ENCODE measurements at places on chromosomes 11 and 22.

DNA sequence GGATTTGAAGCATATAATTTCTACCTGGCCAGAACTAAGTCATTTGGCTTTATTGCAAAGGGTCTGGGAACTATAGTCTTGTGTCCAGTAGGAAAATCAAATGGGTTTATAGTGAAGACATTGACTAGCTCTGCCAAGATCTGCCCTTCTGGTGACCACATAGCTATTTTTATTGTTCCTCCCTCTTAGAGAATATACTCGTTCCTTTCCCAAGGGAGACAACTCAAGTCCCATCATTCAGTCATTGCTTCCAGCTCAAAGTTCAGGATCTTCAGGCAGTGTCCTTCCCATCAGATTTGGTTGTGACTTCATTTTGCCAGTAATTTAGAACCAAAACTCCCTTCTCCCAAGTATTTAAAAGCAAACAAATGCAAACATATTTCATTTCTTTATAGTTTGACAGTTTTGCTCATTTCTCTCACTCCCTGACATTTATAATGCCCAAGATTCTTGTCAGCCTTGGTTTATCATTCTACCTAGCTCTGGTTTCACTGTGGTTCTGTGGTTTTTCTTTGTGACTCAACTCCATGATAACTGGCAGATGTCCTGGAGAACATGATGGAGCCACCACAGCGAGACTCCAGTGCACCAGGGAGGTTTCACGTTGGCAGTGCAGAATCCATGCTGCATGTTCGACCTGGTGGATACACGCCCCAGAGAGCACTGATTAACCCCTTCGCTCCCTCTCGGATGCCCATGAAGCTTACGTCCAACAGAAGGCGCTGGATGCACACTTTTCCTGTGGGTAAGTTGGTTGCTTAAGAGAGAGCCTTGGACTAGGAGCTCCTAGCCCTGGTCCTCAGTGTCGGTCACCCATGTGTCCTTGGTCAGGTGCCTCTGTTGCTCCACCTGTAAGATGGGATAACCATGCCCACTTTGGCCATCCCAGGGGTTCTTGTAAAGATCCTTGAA lies 64.9 kb downstream of the DEPDC5 start:
- DNase-seq: no peak

- no peak for DNase-seq
Observed at GRCh38 chr22:28873183-28873963, 10.0 kb upstream of the ZNRF3 start.

DNA sequence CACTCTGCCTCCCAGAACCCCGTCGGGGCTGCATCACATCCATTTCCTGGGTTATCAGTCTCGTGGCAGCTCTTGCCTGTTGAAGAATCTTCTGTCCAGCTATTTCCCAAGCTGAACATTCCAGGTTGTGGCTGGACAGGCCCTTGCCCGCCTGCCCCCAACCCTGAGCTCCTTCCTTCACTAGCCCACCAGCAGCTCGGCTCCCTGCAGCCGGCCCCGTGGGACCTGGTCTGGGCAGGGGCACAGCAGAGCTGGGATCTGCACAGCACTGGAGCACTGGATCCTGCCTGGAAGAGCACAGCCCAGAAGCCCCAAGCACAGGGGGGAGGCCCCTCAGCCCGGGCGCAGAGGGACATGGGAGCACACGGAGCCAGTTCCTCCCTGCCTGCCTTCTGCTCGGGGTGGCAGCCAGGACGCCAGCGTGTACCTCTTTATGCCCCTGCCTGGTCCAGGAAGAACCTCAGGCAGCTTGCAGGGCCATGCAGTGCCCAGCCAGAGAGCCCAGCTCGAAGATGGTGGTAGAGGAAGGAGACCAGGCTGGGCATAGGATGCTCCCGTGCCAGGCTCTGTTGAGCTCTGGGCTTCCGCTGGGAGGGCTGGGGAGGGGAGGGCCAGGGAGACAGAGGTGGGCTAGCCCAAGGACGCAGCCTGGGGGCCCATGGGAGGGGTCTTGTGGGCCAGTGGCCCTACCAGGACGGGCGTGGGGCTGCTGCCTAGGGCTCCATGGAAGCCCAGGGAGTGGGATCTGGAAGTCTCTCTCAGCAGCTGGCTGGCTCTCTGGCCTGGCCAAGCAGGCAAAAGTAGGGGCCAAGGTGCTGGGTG lies 16.6 kb upstream of the GNB1L start:
- no peak for DNase-seq

- no peak for DNase-seq
Observed at GRCh38 chr11:93545566-93545965, 2.4 kb upstream of the SMCO4 start.

GRCh38 chr11:66337103-66337899 lies 1.1 kb upstream of the RIN1 start:
- no peak for DNase-seq

GRCh38 chr11:86704710-86705109 lies 32.3 kb upstream of the ME3 start:
- DNase-seq: no peak

DNA sequence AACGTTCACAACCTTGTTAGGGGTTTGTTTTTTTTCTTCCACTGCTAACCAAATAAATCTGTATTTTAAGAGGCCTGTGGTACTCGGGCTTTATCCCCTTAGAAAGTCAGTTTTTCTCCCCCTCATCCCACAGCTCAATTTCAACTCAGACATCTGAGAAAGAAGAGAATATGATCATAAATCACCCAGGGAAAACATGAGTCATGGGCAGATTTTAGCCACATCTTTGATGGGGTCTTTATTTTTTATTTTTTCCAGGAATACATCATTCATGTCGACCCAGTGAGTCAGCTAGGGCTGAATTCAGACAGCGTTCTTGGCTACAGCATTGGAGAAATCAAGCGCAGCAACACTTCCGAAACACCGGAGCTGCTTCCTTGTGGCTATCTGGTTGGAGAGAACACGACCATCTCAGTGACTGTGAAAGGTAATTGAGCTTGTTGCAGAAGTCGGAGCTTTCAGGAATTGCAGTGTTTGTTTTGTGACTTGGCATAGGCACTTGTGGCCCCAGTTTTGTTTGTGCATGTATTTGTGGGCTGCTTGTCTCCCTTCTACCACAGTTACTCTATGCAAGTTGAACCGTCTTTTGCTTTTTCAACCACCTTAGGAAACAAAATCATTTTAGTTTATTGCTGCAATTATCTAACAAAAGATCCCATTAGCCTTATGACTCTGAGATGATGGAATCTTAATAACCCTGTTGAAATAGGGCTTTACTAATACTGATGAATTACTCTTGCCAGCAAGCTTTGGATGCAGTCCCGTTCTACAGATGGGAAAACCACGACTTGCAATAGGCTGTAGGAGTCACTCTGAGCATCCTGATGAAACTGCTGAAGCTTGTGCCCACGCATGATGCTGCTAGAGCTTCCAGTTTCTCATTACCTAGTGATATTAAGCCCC lies 62.7 kb downstream of the DBX1 start:
- no peak for DNase-seq

DNA sequence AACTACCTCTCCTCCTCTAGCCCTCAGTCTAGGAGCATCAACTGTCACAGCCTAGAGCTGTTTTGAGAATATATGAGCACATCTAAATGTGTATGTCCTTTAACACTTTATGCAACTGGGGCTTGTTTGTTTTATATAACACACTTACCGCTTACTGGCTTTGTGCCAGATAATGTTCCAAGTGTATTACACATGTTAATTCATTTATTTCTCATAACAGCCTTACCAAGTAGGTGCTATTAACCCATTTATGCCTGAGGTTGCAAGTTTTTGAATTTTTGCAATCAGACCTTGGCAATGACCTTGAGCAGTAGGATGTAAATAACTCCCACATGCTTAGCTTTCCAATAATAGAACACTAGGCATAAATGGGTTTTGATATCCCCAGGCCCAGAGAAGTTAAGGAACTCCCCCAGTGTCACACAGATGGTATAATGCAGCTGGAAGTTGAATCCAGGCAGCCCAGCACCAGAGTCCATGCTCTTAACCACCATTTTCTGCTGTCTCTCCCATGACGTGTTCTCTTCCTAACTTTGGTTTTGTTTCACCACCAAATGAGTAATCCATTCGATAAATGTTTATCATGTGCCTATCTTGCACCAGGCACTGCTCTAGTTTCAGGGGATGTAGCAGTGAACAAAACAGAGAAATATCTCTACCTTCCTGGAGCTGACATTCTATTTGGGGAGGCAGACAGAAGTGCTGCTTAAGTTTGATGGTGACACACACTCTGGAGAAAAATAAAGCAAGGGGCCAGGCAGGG lies 23.1 kb downstream of the PRDM11 start:
- no peak for DNase-seq

GRCh38 chr11:118206391-118207031 lies 18.3 kb downstream of the JAML start:
- no peak for DNase-seq

- DNase-seq: no peak
Observed at GRCh38 chr11:79794484-79795393, 353.9 kb upstream of the TENM4 start.

- no peak for DNase-seq
Observed at GRCh38 chr22:42299586-42300258, 29.3 kb upstream of the TCF20 start.

DNA sequence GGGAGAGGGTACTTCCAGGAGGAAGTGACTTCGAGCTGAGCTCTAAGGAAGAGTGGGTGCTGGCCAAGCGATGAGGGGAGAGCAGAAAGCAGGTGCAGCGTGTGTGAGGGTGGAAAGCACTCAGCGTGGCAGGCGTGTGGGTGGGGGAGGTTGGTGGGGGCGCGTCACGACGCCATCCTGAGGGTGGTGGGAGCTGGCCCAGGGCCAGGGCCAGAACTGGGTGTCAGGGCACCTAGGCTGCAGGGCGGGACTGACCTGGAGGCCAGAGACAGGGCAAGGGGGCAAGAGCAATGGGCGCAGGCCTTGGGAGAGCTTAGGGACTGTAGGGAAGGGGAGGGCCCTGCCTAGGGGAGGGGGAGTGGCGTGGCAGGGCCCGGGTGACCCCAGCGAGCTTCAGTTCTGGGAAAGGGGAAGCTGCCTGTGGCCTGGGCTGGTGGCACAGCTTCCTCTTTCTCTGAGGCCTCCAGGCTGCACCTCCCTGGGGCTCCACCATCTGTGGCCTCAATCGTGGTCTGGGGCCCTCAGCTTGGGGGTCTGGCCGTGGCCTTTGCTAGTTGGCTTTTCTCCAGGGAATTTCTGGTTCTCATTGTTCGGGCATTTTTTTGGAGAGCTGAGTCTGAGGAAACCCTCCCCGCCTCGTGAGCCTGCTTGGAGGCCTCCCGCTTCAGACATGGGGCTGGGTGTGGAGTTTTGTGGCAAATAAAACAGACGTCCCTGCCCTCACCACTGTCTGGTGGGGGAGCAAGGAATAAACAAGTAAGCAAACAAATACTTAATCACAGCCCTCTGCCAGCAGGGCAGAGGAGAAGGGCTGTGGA lies 8.9 kb downstream of the RELT start:
- no peak for DNase-seq

GRCh38 chr11:125374398-125374797 lies 121.7 kb downstream of the FEZ1 start:
- no peak for DNase-seq

DNA sequence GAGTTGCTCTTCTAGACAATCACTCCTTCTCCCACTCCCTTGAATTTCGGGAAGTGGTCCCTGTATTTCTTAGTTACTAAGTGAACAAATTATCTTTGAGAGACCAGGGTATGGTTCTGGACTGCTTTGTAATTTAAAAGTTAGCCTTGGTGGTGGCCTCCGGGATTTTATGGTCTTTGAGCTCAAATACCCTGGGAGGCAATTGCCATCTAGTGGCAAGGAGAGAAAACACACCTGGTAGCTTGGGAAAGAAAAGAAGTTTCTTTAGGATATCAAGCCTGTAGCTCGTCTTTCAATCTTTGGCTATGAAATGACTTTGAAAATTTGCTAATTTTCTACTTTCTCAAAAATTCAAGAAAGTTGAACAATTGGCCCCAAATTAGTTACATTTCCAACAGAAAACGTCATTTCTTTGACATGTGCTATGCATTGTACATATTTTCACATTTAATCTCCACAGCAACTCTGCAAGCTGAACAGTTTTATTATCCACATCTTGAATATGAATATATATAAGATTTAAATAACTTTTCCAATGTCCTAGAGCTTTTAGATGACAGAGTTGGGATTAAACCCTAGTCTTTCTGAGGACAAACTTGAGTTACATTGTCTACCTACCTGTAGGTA lies 39.1 kb downstream of the MMP27 start:
- DNase-seq: no peak

DNA sequence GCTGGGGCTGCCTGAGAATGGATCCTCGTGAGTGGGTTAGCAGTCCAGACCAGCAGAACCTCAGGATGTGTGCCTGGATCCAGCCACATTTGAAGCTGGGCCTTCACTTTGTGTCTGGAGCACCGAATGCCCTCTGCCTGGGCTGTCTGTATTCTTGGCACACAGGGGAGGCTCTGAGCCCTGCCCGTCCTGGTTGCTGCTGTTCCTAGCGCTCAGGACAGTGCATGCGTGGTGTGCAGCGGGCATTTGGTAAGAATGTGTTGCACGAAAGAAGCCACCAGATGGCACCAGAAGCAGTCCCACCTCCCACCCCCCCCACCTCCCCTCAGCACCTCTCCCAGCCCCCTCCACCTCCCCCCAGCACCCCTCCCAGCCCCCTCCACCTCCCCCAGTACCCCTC lies 4.1 kb upstream of the MAPK11 start:
- DNase-seq: no peak

DNA sequence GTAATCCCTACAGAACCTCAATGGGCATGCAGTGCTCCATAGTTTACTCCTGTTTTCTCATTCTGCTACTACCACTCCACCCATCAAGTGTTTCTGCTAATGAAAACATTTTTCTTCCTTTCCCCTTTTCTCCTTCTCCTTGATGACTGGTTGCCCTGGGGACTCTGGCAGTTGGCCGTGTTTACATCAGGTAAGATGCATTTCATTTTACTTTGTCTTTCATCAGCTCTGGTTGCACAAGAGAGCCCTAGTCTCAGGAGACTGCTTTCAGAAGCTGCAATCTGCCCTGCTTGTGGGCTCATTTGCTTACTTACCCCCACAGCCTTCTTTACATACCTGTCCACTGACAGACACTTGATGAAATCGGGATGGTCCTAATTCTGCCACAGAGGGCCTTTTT lies 19.6 kb upstream of the LIMK2 start:
- no peak for DNase-seq

DNA sequence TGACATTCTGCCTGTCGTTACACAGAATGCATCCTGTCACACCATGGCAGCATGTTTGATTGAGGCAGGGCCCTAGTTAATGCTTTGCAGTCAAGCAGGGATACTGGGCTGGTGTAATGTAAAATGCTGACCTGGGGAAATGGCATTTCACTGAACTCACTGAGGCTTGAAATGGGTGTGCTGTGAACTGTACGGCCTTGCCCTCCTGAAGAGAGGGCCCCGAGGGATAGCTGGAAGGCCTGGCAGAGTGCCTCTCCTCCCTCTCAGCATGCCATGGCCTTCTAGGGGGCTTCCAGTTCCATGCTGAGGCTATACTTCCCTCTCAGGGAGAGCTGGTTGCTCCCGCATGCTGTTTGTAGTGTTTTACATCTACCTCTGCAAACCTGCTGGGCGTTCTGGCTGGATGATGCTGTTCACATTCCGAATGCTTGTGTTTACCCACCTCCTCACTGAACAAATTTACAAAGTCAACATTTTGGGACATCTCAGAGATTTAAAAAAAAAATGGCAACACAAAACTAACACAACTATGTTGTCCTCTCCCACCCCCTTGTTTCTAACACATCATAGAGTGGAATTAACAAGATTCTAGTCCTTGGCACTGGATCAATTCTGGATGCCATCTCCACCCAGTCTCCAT lies 416.7 kb upstream of the CADM1 start:
- no peak for DNase-seq

- no peak for DNase-seq
Observed at GRCh38 chr11:70082829-70083228, 4.7 kb downstream of the ANO1 start.

- no peak for DNase-seq
Observed at GRCh38 chr11:10808235-10808552, 532 bp downstream of the EIF4G2 start.

All from activated naive CD8-positive, alpha-beta T cell treated with anti-CD3 and anti-CD28 coated beads, Interleukin-2, amount 50 U/mL, for 16 hours (primary cell).